SK-N-SH (cell line): ENCODE measurements at places on chromosomes 7 and 10.

GRCh38 chr10:63504145-63504881 is 16.9 kb upstream of the REEP3 start:
- DNase-seq, result no peak

DNA sequence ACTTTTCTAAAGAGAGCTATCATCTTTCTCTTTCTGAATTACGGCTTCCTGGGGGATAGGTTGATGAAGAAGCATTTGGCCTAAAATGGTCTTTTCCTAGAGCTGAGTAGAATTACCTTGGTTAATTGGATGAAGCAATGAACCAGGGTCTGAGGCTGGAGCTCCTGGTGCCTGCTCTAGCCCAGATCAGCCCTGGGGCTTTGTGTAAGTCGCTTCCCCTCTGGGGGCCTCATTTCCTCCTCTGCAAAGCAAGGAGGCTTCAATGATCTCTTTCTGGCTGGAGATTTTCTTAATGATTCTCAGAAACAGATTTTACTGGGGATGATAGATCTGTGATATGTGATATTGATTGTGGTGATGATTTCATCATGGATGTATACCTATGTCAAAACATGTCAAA is 3.5 kb upstream of the CPA2 start:
- DNase-seq, result no peak

DNA sequence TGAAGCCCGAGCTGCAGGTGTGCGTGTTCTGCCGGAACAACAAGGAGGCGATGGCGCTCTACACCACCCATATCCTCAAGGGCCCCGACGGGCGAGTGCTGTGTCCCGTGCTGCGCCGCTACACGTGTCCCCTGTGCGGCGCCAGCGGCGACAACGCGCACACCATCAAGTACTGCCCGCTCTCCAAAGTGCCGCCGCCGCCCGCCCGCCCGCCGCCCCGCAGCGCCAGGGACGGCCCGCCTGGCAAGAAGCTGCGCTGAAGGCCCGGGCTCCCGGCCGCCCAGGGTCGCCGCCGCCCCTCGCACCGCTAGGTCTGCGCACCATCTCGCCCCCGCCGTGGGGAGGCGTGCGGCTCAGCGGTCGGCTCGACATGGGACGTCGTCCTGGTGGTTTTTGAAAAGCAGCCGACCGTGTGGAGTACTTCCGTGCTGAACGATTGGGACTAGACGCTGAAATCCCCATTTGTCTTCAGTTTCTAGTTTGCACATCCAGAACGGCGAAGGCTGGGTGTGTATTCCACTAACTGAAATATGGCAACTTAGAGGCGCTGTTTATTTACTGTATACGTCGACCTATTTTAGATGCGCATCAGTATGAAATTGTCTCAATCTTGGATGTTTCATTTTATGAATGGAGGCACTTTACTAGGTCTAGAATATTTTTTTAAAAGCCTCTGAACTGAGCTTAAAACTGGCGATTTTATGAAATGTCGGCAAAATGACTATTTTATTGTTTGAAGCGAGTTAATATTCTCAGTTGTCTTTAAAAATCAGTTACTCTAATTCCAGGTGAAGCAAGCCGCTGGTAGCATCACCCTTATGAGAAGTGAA is 1.1 kb downstream of the NANOS1 start:
- DNase-seq, result peak; percentile 77

- DNase-seq, result no peak
These were observed 60.1 kb downstream of the CFAP46 start for GRCh38 chr10:132882069-132882951.
